ENCODE measurements at places on chromosomes 1 and 21.

DNA sequence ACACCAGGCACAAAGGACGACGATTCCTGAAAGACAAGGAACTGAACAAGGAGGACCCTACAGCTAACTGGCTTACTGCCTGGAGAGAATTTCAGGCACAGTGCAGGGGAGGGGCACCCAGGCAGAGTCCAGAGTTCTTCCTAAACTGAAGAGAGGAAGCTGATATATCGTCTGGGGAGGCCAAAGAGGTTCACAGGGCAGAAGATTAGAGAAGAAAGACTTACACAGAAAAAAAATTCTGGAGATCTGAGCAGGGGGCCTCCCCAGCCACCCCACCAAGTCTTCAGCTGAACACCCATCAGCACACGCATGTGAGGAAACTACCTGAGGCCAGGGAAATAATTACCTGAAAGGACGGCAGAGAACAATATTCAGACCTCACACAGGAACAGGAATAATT, 24.6 kb downstream of the SORT1 start:
- DNase-seq: no peak

DNA sequence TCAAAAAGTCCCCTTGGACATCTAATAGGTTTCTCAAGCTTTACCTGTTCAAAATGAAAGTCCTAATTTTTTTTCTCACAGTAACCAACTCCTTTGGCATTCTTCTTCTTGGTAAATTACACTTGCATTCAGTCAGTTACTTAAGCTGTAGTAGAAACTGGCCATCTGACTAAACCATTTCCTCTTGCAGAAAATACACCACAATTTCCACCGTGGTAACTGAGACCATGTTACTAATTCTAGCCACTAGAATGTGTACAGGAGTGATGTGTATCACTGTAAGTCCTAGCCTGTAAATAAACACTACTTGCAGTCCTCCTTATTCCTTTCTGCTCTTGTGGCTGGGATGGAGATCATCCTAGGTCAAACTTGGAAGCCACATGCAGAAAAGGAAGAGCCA, 965.4 kb upstream of the TMPRSS15 start:
- no peak for DNase-seq

GRCh38 chr1:119160866-119161265, 20.4 kb upstream of the WARS2 start:
- DNase-seq: no peak

DNA sequence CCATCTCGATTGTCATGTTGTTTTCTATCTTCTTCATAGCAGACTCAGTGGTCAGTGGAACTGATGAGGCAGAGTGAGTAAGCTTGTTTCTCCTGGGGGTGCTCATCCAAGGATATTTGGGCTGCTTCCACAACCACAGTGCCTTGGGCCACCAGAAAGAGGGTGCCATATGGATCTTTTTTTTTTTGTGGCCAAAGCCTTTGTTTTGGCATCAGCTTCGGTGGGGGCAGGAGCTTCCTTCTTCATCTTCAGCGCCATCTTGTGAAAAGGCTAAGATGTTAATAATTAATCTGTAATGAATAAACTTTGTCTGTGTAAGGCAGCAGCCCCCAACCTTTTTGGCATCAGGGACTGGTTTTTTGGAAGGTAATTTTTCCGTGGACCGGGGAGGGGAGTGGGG, 6.6 kb upstream of the PLPP3 start:
- DNase-seq: no peak

GRCh38 chr1:115593365-115594259, 48.2 kb upstream of the VANGL1 start:
- no peak for DNase-seq

DNA sequence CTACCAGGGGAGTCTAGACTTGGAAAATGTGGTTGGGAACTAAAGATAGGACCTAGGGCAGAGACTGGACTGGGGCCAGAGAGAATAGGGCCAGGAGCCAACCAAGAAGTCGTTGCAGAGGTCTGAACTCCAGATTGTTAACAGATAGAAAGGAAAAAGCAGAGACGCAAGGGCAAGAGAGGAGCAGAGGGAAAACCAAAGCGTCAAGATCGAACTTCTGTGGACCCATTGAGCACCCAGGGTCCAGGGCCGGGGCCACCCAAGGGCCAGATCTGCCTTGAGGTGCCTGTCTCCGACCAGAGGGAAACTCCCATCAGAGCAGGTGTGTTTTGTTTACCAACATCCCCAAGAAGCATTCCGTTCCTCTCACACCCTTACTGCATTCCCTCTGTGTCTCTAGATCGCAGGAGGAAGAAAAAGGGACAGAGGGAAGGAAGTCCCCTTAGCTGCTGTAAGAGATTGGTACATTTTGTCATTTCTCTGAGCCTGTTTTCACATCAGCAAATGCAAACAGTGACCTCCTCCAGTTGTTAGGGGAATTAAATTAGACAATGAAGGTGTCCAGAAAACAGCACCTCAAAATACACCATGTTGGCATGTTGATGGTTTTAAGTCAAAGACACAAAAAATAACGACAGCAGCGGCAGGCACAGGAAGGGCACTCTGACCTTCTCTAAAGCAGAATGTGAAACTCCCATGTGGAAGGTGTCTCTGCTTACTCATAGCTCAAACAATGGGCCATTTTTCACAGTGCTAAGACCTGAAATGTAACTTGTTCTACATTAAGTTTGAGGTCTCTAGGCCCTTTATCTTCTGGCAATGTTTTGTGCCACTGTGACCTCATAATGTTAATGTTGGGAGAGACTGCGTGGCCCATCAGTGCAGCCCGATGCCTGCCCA, 105.8 kb upstream of the RAB4A start:
- DNase-seq: no peak

DNA sequence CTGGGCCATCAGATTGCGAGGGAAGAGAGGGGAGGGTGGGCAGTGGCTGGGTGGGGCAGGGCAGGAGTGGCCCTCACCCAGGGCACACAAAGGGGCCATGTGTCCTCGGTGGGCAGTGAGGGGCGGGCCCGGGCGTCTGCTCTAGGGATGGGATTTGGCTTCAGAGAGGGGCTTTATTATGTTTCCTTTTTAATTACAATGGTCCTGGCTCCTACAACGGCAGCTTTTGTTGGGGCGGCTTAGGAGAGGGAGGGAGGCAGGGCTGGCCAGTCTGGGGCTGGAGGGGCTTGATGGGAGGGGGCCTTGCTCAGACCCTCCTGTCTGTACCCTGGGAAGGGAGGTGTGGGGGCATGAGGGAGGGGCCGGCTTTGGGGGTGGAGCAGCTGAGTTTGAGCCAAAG, 102.8 kb upstream of the WNT4 start:
- no peak for DNase-seq

GRCh38 chr1:3577300-3577699, 34.0 kb downstream of the MEGF6 start:
- DNase-seq: no peak

DNA sequence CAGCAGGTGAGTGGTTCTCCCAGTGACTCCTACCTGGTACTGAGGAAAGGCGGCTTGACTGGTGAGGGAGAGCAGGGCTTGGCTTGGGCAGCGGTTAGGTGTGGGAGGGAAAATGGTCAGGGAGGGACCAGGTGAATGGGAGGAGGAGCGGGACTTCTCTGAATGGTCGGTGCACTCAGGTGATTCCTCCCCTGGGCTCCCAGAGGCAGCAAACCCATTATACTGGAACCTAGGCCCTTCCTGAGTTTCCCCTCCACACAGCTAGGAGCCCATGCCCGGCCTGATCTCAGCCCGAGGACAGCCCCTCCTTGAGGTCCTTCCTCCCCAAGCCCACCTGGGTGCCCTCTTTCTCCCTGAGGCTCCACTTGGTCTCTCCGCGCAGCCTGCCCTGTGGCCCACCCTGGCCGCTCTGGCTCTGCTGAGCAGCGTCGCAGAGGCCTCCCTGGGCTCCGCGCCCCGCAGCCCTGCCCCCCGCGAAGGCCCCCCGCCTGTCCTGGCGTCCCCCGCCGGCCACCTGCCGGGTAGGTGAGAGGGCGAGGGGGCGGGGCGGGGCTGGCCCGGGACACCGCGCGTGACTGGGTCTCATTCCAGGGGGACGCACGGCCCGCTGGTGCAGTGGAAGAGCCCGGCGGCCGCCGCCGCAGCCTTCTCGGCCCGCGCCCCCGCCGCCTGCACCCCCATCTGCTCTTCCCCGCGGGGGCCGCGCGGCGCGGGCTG, 2.3 kb downstream of the ARTN start:
- no peak for DNase-seq

- DNase-seq: no peak
Measured at GRCh38 chr1:108316545-108316944, 72.7 kb upstream of the NBPF4 start.

DNA sequence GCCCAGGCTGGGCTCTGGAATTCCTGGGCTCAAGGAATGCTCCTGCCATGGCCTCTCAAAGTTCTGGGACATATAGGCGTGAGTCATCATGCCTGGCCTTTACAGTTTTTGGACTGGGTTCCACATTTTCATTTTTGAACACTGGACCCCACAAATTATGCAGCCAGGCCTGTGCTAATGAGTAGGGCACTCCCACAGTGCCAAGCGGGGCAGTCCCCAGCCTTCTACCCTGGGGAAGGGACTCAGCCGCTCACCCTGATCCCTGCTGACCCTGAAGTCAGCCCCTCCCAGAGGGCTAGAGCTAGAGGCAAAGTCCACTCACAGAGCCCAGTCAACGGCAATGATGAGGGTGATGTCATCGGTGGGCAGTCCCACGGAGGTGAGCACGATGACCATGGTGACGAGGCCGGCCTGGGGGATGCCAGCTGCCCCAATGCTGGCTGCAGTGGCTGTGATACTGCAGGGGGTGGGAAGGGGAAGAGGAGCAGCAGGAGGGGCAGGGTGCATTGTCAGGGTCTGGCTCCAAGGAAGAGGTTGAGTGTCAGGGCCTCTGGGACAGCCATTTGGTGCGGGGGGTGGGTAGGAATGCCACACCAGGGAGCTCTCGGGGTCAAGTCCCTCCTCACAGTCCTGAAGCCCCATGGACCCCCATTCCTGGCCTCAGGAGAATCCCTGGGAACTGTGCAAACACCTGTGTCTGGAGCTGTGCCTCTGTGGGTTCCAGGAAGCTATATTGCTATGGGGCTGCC, 27.6 kb downstream of the PODN start:
- no peak for DNase-seq

DNA sequence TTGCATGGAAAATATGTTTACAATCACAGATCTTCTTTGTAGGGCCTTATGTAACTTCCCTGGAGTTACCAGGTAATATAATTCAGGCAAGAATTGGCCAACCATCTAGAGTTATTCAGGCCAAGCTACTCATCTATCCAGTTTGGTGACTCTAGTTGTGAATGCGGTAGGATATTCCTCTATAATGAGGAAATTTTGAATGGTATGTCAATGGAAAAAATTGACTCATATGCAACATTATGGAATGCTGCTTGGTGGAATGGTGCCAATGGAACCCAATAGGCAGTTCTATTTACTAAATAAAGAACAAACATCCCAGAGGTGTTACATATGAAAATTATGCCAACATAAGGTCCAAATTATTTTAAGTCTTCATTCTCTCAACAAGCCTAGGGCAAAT, 5.6 kb upstream of the TNFSF18 start:
- DNase-seq: no peak

GRCh38 chr1:68347415-68347814, 102.3 kb downstream of the RPE65 start:
- no peak for DNase-seq

DNA sequence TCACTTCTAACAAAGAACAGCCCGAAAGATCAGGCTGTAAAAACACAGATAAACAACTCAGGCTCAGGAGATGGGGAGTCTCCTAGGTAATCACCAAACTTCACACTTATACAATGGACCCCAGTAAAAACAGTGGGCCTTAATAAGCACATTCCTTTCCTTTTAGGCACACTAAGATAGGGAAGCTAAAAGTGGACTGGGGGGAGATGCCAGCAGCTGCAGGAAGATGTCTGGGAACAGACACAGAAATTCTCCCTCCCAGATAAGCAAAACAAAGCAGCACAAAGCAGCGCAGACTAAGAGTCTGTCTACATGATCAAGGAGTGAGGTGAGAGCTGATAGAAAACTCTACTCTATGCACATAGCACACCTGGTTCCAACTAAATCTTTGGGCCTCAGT, 29.0 kb upstream of the CTBS start:
- DNase-seq: no peak

DNA sequence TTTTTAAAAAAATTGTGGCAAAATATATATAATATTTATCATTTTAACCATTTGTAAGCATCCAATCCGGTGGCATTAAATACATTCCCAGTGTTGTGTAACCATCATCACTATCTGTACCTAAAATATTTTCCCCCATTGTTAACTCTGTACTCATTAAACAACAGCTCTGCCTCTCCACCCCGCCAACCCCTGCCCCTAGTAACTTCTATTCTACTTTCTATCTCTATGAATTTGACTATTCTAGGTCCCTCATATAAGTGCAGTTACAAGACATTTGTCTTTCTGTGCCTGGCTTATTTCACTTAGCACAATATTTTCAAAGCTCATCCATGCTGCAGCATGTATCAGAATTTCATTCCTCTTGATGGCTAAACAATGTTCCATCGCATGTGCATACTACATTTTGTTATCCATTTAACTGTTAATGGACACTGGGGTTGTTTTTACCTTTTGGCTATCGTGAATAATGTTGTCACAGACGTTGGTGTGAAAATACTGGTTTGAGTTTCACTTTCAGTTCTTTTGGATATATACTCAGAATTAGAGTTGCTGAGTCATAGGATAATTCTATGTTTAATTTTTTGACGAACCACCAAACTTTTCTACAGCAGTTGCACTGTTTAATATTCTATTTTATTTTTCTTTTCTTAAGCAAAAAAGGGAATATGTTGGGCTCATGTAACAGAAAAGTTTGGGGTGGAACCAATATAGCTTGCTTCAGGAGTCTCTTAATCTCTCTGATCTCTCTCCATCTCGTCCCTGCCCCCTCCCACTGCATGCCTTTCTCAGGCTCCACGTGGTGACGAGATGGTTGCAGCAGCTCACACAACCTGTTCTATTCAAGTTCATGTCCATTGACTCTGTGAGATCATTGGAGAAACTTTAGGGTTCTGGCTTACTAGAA, 25.2 kb upstream of the RCAN1 start:
- DNase-seq: peak; percentile 13

DNA sequence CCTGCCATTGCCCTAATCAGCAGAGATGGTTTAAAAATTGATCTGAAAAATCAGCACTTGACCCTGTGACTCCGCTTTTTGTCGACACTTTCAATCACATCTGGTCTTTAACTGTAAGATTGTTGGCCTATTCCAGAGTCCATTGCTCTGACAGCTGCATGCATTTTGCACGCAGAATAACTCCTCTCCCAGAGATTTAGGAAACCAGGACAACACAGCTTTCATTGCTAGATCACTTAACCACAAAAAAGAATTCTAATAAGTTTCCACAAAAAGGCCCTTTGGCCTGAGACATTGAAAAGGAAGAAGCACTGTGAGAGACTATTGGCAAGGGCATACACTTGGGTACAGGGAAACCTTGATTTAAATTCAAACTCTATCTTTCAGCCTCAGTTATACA, 373.1 kb downstream of the TGFB2 start:
- no peak for DNase-seq

DNA sequence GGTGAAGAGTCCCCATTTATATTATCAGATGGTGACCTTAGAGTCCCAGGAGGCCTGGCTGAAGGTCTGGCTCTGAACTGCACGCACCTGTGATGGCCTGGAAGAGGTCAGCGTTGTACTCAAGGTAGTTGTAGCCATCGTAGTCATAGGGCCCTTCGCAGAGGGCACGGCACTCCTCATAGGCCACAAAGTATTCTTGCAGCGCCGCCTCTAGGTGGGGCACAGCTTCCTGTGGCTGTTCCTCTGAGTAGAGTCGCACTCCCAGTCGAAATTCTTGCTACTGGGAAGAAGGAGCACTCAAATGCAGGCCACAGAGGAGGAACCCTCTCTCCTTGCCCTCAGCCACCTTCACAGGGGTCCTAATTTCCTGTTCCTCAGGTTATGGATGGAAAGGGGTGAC, 7.7 kb downstream of the P3H1 start:
- no peak for DNase-seq
